ENCODE measurements at places on chromosomes 7 and 10.

- no peak for DNase-seq
Measured at GRCh38 chr7:142608630-142609428, 140.4 kb upstream of the PRSS1 start.

GRCh38 chr10:112821038-112821437 is 129.0 kb upstream of the TCF7L2 start:
- no peak for DNase-seq

DNA sequence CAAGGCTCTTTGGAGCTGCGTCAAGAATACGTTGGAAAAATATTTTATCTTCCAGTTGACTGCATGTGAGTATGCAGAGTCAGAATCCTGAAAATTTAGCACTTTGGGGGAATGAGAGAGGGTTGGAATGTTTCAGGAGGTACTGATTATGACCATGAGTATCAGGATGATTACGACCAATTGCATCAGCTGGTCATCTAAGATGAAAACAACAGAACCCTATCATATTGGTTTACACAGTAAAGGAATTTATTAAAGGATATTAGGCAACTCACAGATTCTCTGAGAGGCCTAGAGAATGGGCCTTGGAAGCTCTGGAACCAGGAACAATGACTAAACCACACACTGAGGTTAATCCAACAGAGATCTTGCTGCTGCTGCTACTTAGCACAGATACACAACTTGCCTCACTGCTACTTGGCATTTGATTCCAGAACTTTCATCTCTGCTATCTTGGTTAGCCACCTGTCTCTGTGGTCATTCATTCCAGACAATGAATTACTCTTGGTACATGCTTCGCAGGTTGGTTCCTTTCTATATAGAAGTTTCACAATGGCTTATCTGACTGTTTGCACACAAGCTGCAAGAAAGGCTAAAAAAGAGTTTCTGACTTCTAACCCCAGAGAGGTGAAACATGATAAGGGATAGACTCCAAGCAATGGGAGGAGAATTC is 68.0 kb upstream of the CTTNBP2 start:
- no peak for DNase-seq

- DNase-seq = no peak
Measured at GRCh38 chr10:69614130-69614529, 15.9 kb upstream of the FAM241B start.

- no peak for DNase-seq
Measured at GRCh38 chr10:75018686-75019307, 92.7 kb upstream of the SAMD8 start.

- DNase-seq = no peak
Measured at GRCh38 chr10:70106958-70107791, 25.4 kb downstream of the AIFM2 start.

DNA sequence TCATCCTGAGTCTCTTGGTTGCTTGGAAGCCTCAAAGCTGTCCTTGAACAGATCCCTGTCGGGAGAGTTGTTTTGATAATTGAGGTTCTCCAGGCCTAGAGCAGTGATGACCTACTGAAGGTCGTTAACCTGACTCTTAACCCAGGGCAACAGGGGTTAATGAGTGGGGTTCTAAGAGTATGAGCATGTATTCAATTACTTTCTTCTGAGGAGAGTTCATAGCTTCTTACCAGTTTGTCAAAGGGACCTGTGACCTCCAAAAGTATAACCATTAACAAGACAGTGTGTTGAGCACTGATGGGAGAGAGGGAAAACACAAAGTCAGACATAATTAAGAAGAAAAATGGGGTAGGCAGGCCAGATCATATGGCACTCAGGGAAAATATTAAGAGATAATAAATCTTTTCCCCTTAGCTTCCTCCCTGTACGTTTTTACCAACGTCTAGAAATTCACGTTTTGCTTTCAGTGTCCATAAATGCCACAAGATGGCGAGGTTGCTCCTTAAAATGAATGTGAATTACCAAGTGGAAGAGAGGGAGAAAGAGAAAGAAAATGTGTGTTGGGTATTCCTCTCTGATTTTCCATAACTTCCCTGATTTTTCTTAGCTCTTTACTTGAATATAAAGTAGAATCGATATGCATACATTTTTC is 97.6 kb downstream of the SUGCT start:
- DNase-seq = no peak

DNA sequence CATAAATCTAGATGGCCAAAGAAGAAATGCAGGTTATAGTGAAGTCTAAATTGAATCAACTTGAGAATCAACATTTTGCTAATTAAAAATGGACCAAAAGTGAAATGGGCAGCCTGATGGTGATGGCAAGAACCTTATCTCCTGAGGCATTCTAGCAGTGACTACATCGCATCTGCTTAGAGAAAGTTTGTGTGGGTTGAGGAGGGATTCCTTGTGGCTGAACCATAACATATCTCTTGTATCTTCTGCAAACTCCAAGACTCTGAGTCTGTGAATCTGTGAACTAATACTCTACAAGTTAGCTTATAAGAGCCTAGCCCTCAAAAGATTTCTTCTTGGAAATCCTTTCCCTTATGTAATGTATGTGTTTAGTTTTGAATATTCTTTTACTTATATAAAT is 85.6 kb downstream of the PRKG1 start:
- no peak for DNase-seq

GRCh38 chr7:142961973-142962926 is at the start of gene KEL:
Gene KEL, minus strand, starts transcription at chr7:142962363. Its CDS starts 157 bp downstream, at chr7:142962206.
- DNase-seq = no peak

GRCh38 chr7:34155220-34155908 is 250.0 kb downstream of the BMPER start:
- DNase-seq = no peak

- no peak for DNase-seq
Measured at GRCh38 chr10:52598936-52599335, 173.6 kb downstream of the MBL2 start.

DNA sequence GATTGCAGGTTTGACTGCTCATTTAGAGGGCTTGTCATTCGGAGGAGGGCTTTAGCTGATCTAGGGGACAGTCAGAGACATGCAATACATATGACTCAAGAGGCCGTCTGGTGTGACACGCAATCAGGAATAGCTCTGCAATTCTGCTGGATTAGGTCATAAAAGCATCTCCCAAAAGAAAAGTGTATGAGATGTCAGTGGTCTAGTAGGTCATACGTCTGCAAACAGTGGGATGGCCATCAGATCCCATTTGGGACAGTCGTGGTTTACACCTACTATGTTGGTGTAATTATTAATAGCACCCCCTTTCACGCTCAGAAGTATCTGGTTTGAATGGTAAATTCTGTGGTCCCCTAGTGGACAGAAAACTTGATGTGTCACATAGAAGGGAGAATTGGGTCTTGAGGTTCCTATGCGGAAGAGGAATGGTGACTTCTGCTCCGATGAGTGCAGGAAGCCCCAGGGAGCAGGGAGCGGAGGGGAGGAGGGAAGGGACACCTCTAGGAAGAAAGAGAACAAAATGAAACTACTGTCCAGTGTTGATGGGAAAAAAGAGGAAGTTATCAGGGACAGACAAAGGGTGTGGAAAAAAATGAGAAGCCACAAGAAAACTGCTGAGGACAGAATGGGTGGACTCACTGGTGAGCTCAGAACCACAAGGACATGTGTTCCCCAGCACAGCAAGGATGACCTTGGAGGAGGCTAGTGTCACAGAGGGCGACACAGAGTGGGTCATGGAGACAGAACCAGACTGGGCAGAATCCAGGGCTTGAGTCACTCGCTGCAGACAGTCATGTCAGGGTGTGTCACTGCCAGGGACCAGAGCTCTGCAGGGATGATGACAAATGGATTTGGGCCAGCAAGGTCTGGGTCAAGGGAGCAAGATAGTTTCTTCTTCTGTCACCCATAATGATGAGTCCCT is 59.9 kb downstream of the MAP3K8 start:
- DNase-seq = no peak

GRCh38 chr7:131381069-131381838 is 53.6 kb downstream of the MKLN1 start:
- DNase-seq = no peak

- no peak for DNase-seq
Measured at GRCh38 chr7:152072421-152072820, 46.9 kb downstream of the GALNT11 start.

GRCh38 chr7:36986511-36986933 is 262.2 kb upstream of the AOAH start:
- DNase-seq = no peak

DNA sequence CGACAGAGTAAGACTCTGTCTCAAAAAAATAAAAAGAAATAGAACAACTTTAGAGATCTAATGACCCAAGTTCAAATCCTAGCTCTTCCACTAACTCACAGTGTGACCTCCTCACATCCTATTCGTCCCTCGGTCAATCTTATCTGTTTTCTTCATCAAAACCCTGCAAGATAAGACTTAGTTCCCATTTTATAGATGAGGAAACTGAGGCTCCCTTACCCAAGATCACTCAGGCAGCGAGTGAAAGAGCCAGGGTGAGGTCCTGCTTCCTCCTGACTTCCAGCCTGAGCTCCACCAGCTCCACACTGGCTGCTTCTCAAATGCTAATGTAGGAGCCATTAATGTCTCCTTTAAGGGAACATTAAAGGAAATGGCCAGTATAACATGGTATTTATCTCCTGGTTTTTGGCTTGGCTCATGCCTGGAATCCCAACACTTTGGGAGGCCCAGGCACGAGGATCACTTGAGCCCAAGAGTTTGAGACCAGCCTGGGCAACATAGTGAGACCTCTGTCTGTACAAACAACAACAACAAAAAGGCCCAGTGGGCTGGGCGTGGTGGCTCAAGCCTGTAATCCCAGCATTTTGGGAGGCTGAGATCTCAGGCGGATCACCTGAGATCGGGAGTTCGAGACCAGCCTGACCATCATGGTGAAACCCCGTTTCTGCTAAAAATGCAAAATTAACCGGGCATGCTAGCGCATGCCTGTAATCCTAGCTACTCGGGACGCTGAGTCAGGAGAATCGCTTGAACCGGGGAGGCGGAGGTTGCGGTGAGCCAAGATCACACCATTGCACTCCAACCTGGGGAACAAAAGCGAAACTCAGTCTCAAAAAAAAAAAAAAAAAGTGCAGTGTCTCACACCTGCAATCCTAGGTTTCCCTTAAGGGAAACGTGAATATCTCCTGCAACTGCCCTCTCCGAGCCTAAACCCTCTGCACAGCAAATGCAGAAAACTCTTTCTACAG is 3.4 kb upstream of the RHBDD2 start:
- no peak for DNase-seq

- DNase-seq = no peak
Measured at GRCh38 chr10:88540351-88540750, 42.8 kb downstream of the RNLS start.

- DNase-seq = no peak
Measured at GRCh38 chr7:7562736-7563135, 3.9 kb upstream of the MIOS start.

GRCh38 chr10:8278099-8278498 is 223.6 kb downstream of the GATA3 start:
- no peak for DNase-seq

DNA sequence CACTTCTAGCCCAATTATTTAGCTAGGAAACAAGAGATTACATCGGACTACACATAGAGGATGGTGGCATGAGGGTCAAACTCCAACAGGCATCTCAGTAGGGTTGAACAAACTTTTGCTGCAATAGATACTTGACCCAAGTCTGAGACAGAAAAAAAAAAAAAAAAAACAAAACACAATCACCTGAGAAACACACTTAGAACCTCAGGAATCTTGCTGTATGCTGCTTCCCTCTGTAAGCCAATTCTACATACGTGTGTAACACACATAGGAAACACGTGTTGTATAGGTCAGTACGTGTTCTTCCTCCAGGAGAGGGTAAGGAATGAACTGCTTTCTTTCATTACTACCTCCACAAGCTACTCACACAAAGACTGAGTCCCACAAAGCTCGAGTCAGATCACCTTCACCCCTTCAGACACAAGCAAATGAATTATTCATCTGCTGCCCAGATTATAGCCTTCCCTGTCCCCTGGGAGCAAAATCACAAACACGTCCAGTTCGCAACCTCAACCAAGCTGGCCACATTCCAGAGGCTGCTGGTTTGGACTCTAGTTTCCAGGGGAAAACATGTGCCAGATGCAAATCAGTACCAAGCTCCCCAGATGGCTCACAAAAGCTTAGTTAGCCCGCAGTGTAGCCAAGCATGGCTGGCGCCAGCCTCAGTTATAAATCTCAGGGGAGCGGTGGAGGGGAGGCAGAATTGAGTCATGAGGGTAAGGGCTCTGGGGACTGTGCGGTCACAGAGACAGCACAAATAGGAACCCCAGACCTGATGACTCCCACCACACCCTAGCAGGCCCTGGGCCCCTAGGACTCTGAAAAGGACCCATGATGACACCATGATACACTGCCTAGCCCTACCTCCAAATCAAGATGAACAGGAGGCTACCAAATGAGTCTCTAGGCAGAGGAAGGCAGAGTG is 15.1 kb downstream of the PSAP start:
- DNase-seq = no peak

DNA sequence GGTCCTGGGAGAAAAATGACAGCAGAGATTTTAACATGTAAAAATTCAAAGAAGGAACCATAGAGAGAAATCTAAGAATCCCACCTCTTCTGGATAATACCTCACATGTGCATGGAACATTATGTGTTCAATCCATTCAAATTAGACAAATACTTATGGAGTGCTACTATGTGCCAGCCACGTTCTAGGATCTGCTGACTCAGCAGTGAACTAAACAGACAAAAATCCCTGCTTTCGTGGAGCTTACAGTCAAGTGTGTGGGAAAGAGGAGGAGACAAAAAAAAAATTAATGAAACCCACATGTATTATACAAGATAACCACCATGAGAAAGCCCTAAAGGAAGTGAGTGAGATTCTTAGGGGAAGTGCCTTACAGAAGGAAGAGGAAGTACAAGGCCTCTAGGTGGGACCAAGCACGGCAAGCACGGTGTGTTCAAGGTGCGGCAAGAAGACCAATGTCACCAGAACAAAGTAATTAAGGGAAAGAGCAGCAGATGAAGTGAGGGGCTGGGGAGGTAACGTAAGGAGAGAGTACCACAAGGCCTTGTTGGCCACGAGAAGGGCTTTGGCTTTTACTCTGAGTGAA is 71.0 kb downstream of the SLC25A13 start:
- DNase-seq = no peak

- DNase-seq = no peak
Measured at GRCh38 chr10:120613180-120613579, 156.2 kb downstream of the PLPP4 start.

GRCh38 chr10:110273474-110273873 is 31.2 kb downstream of the SMNDC1 start:
- DNase-seq = no peak

- DNase-seq = no peak
Measured at GRCh38 chr10:129780198-129780597, 183.9 kb downstream of the EBF3 start.

- peak; percentile 68 for DNase-seq
Measured at GRCh38 chr7:99392659-99393354, 15.6 kb downstream of the PDAP1 start.

DNA sequence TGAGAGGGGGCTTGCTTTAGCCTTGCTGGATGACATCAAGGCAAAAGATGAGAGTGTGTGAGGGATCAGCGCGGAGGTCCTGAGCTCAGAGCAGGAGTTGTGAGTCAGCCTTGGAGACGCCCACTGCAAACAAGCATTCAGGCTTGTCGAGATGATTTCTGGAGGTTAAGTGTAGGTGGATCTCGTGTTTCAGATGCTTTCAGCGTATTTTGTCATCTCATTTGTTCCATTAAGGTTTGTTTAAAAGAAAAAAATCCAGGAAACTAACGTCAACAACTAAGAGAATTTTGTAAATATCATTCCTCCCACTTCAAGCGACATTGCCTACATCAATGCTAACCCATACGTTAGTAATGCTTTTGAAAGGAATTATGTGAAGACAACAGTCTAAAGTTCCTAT is 715.4 kb upstream of the NRP1 start:
- DNase-seq = no peak

All from stimulated activated CD8-positive, alpha-beta memory T cell treated with anti-CD3 and anti-CD28 coated beads, Interleukin-4, amount 100 ng/mL, for 4 hours (primary cell).